Activated CD4-positive, alpha-beta T cell treated with anti-CD3 and anti-CD28 coated beads, Interleukin-2, amount 50 U/mL, for 1 hour (primary cell): ENCODE measurements at places on chromosomes 5 and 9.

DNA sequence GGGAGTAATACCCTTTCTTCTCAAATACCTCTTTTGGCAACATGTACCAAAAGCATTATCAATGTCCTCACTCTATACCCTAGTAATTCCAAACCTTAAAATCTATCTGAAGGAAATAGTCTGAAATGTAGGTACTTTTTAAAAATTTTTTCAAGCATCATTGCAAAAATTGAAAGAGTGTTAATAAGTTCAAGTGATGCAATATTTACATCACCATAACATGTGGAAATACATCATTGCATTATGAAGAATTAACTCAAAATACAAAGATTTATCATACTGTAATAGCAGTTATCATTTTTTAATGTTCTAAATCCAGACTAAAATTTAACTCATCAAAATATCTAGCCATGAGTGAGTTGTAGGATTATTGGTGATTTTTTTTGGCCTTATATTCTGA, 123.1 kb downstream of the DENND1A start:
- no peak for DNase-seq

- no peak for DNase-seq
Measured at GRCh38 chr9:109769250-109769649, 10.7 kb upstream of the PALM2AKAP2 start.

- DNase-seq: no peak
Measured at GRCh38 chr5:107977550-107978071, 306.9 kb upstream of the EFNA5 start.

DNA sequence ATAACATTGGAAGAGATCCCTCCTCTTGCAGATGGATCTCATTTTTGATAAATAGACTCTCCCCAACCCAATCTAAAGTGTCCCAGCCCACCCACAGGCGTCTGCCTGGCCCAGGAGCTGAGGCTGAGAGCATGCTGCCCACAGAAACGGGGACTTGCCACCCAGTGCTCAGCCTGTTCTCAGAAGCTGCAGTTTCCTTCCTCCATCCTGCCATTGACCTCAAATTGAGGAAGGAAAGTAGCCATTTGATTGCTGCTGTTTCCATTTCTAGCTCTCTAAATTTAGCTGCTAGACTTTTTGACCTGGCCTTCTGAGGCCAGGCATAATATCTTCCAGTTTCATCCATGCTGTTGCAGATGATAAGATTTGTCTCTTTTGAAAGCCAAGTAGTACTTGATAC, 31.1 kb upstream of the FRMD3 start:
- DNase-seq: no peak

DNA sequence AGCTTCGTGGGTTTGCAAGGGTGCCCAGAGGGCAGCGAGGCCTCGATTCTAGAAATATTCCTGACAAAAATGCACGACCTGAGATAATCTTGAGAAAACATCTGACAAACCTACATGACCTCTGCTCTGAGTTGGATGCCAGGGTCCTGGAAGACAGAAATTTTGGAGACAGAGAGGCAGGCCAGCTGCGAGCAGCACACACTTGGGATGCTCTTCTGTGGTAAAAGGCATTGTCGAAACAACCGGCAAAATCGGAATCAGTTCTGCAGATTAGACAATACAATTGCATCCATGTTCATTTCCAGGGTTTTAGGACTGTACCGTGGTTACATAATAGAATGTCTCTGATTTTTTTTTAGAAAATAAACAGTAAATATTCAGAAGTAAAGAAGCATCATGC, 74.2 kb downstream of the GADD45G start:
- no peak for DNase-seq

DNA sequence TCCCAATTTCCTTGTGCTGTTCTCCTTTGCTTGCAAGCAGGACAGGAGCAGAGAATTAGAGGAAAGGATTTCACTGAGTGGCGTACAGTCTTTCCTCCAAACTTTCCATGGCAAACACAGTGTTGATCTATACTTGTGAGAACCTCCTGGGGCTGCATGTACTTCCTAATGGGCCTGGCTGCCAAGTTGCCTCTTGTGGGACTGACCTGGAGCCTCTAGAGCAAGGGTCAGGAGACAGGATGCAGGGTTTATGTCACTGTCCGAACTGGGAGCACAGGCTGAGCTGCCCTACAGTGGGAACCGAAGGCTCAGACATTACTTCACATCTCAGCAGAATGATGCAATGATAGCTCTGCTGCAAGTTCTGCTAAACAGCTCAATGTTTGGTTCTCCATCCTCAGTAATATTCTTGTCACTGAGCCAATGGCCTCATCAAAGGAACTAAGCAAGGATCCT, 102.3 kb downstream of the ENC1 start:
- no peak for DNase-seq

GRCh38 chr5:58135571-58136335, 324.1 kb downstream of the PLK2 start:
- no peak for DNase-seq

DNA sequence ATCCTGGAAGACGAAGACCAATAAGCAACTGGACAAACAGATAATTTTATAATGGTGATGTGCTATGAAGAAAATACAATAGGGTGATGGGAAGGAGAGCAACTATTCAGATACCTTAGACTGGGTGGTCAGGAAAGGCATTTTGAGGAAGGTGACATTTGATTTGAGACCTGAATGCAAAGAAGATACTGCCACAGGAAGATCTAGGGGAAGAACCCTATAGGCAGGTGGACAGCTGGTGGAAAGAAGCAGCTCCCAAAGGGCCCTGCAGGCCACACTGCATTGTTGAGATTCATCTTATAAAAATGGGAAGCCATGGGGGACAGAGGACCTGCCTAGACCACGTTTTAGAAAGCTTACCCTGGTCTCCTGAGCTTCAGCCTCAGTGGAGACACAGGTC, 19.7 kb upstream of the CTNNA1 start:
- no peak for DNase-seq

- DNase-seq: no peak
Measured at GRCh38 chr9:134942788-134943184, 25.1 kb upstream of the FCN1 start.

- DNase-seq: no peak
Measured at GRCh38 chr9:136805207-136805740, 2.5 kb upstream of the RABL6 start.

DNA sequence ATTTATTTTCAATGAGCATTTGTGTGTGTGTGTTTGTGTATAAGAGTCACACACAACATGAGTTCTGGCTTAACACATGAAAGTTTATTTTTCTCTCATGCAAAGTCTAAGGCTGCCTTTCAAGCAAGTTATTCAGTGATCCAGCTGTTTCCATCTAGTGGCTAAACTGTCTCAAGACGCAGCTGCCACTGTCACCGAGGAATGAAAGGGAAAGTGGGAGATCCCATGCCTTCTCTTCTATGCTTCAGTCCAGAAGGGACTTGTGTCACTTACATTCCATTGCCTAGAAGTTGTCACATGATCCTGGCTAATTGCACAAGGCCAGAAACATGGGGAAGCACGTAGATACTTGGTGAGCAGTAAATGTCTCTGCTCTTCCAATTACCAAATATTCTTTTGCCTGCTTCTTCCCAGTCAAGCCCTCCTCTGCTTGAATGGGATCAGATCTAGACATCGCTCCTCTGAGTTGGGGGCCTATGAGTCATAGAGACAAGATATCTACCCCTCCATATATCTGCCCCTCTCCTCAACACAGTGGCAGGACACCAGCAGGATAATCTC, 30.4 kb upstream of the SLIT3 start:
- no peak for DNase-seq

DNA sequence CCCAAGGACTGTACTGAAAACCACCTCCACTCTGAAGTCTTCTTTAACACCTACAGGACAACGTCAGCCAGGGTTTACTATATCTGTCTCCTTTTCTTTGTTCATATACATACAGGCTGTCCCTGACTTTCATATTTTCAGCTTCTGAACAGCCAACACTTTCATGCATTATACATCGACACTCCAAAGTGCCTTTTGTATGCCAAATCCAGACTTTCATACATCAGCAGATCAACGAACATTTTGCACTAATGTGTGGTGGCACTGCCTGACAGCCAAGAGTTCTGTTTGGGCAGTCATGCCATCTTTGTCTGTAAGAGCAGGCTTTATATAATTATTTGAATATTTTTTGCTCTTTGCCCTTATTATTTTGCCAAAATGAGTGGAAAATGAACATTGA, 487.4 kb downstream of the CETN3 start:
- DNase-seq: no peak

GRCh38 chr9:131282688-131283422, 6.5 kb upstream of the FAM78A start:
- no peak for DNase-seq

GRCh38 chr5:35159370-35159742, 70.9 kb downstream of the PRLR start:
- no peak for DNase-seq

GRCh38 chr5:130227699-130228098, 323.4 kb downstream of the CHSY3 start:
- DNase-seq: no peak

- no peak for DNase-seq
Measured at GRCh38 chr5:14879937-14880589, 8.5 kb upstream of the ANKH start.

DNA sequence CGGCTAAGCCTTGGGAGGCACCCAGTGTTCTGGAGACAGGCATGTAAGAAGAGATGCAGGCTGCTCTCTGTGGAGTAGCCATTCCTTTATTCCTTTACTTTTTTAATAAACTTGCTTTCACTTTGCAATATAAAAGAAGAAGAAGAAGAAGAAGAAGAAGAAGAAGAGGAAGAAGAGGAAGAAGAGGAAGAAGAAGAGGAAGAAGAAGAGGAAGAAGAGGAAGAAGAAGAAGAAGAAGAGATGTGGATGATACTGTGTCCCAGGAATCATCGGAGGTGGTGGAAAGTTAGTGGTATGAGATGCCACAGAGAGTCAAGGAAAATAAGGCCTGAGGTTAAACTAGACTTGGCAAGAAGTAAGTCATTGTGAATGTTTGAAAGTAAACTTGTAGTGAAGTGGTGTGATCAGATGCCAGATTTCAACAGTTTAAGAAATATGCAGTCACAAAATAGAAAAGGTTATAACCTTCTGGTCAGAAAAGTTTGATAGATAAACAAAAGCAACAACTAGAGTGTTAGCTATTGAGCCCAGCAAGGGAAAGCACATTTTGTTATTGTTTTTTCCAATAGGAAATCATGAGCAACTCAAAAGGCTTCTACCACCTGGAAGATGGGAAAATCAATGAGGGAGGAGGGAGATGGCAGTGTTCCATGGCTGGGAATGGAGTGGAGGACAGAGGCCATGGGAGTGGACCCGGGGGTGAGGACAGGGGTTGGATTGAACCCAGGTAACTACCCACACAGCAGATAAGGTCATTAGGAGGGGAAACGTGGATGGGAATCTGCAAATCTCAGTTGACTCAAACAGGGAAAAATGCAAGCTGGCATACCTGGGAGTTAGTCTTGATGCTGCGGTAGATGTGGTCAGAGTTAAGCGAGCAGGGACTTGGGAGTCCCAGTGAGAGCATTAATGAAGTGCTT, 16.8 kb downstream of the AOPEP start:
- DNase-seq: no peak

- DNase-seq: no peak
Measured at GRCh38 chr9:32589083-32589723, 16.2 kb upstream of the NDUFB6 start.

GRCh38 chr5:177399997-177400868, at the start of gene PFN3:
Gene PFN3, minus strand, starts transcription at chr5:177400661. Its CDS starts 85 bp downstream, at chr5:177400576.
- no peak for DNase-seq

DNA sequence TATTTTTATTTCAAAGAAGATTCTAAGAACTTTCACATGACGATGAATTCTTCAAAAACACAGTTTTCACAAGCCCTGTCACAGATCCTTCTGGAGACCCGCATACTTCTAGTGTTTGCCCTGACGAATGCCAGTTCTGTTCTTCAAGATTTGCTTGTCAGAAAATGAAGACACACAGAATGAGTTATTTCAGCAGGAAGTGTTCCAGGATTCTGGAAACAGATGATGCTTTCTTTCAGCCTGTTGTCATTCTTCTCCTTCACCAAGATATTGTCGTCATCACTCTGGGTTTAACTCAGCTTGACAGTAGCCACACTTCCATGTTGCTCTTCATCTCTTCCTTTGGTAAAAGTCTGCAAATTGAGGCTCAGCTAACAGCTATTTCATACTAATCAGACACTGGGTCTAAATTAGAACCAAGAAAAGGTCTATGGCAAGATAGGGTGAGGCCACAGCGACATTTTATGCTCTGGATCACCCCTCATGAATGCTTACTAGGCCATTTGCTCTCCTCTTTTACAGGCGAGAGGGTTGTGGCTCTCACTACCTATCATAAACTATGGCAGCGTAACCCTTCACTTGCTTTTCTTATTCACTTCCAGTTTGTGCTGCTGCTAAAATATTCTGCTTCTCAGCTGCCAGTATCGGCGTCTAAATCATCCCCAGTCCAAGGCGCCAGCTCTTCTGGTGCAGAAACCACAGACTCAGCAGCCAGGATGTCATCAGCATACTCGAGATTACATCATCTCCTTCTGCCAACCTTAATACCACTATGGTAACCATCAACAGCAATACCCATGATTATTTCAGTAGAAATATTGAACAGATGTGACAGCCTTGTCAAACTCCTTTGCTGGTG, 159.6 kb upstream of the TBCA start:
- peak; percentile 13 for DNase-seq

- no peak for DNase-seq
Measured at GRCh38 chr5:160537940-160538339, 116.3 kb downstream of the PTTG1 start.

GRCh38 chr5:115530426-115530825, 14.1 kb downstream of the FEM1C start:
- no peak for DNase-seq

- DNase-seq: no peak
Measured at GRCh38 chr5:74094096-74094781, 468.2 kb downstream of the ARHGEF28 start.

DNA sequence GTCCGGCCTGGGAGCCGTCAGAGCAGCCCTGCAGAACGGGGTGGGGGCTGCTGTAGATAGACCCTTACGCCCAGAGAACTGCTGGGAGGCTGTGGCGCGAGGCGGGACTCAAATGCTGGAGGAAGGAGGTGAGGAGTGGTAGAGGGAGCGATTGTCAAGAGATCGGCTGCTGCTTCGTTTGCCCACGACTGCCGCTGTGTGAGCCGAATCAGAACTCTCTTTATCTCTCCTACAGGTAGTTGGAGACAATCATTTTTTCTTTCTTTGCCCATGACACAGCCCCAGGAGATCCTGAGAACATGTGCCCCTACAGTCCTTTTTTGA, 456 bp downstream of the ZNF79 start:
- DNase-seq: peak; percentile 38

DNA sequence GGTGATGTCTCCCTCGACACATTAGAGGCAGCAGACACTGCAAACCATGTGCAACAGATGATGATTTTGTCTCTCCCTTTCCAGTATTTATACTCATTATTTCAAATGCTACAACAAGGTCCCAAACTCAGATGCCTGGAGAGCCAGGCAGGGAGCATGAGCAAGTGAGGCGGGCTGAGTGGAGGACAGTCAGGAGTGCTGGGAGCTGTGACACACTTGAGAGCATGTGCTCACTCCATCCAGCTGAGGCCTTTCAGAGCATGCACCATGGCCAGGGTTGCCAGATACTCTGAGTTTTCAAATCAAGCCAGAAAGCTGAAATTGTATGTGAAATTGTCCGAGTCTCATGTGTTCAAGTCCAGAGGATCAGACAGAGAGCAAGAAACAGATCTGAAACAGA, 55.8 kb upstream of the SLC2A8 start:
- no peak for DNase-seq

GRCh38 chr5:75711151-75711550, 6.1 kb downstream of the POC5 start:
- no peak for DNase-seq

- no peak for DNase-seq
Measured at GRCh38 chr5:143233031-143233430, 170.5 kb downstream of the NR3C1 start.

- DNase-seq: no peak
Measured at GRCh38 chr9:71058660-71059059, 62.8 kb downstream of the TRPM3 start.
